ENCODE measurements at places on chromosomes 2 and 18. TPM values are rescaled to one million over a fixed set of nuclear protein-coding genes. Genes with fewer than 3 reads are reported as not detected.

Gene RESP18
- not detected for total RNA-seq

Gene LINC00305
- total RNA-seq: not detected

Gene CD226
- not detected for total RNA-seq

Gene ECEL1
- total RNA-seq: not detected
